ENCODE measurements at places on chromosomes 6 and 20.

- no peak overlapping the region for H3K4me3 ChIP-seq
- H3K27me3 ChIP-seq: no peaks in the 10 kb centered on the region
- no peaks in the 10 kb centered on the region for H3K4me1 ChIP-seq
- peaks cover 33% of the 10 kb centered on the region for H3K36me3 ChIP-seq
- DNase-seq: no peak
Measured at GRCh38 chr6:35842381-35842780, 37.2 kb downstream of the LHFPL5 start.

DNA sequence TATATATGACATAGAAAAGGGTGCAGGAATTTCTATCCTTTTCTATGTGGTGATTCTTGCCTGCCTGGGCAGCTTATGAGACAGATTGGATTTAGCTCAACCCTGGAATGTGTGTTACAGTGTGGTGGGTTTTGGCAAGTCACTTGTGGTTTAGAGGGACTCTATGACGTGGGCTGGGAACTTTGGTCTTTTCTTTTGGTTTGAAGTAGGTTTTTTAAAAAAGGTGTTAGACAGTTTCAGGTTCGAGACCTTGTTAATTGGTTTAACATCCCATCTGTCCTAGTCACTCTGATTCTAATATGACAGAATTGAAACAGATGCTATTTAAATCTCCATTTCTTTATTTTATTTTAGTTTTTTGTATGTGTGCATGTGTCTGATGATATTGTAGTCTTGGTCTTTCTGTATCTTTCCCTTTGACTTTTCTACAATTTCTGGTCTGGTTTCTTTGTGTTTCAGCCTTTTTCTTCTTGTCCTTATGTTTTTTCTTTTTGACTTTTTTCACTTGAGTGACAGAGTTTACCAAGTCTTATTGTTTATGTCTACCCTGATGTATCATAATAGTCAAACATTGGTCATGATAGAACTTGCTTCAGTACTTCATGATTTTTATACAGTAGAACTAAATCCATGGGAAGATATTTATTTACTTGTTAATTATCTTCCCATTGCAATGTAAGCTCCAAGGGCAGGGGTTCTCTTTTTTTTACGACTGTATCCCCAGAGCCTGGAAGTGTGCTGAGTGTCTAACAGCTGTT, 174.3 kb downstream of the CDKAL1 start:
- no peaks in the 10 kb centered on the region for H3K27me3 ChIP-seq
- peak; percentile 96 for DNase-seq
- peaks cover 5% of the 10 kb centered on the region for H3K4me1 ChIP-seq
- no peak overlapping the region for H3K4me3 ChIP-seq

- no peak for DNase-seq
- H3K27ac ChIP-seq: no peak overlapping the region
Measured at GRCh38 chr6:101348816-101349215, 44.7 kb upstream of the GRIK2 start.

GRCh38 chr6:15779726-15780125, 116.9 kb upstream of the DTNBP1 start:
- no peaks in the 10 kb centered on the region for H3K36me3 ChIP-seq
- no peak overlapping the region for H3K27ac ChIP-seq
- DNase-seq: no peak
- no peaks in the 10 kb centered on the region for H3K4me1 ChIP-seq

GRCh38 chr20:46610145-46610544, 41.1 kb downstream of the SLC13A3 start:
- no peak overlapping the region for H3K4me3 ChIP-seq
- no peaks in the 10 kb centered on the region for H3K4me1 ChIP-seq
- H3K27ac ChIP-seq: no peak overlapping the region

DNA sequence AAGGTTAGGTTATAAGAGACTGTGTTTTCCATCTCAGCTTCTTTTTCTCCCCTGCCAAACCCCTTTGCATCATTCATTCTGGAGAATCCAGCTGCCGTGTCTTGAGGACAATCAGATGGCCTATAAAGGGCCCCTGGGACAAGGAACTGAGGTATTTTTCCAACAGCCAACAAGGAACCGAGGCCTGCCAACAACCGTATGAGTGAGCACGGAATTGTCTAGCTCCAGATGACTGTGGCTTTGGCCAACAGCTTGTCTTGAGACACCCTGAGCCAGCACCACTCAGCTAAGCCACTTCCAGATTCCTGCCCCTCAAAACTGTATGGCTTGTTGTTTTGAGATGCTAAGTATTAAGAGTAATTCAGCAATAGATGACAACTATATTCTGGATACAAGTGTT, 433.7 kb upstream of the HSF2 start:
- no peak overlapping the region for H3K4me3 ChIP-seq
- H3K27ac ChIP-seq: no peak overlapping the region

GRCh38 chr6:106300944-106301343, 24.6 kb downstream of the ATG5 start:
- H3K4me1 ChIP-seq: no peaks in the 10 kb centered on the region
- peak; percentile 44 for DNase-seq
- H3K27ac ChIP-seq: no peak overlapping the region

- no peak overlapping the region for H3K27ac ChIP-seq
- H3K4me3 ChIP-seq: no peak overlapping the region
- H3K27me3 ChIP-seq: peaks cover 72% of the 10 kb centered on the region
- peaks cover 10% of the 10 kb centered on the region for H3K4me1 ChIP-seq
- DNase-seq: no peak
Measured at GRCh38 chr6:30073489-30074235, 1.9 kb downstream of the RNF39 start.

- H3K27ac ChIP-seq: no peak overlapping the region
- no peaks in the 10 kb centered on the region for H3K27me3 ChIP-seq
- DNase-seq: peak; percentile 21
- H3K36me3 ChIP-seq: no peaks in the 10 kb centered on the region
- H3K4me3 ChIP-seq: no peak overlapping the region
Measured at GRCh38 chr6:82554666-82555065, 191.0 kb downstream of the TPBG start.

DNA sequence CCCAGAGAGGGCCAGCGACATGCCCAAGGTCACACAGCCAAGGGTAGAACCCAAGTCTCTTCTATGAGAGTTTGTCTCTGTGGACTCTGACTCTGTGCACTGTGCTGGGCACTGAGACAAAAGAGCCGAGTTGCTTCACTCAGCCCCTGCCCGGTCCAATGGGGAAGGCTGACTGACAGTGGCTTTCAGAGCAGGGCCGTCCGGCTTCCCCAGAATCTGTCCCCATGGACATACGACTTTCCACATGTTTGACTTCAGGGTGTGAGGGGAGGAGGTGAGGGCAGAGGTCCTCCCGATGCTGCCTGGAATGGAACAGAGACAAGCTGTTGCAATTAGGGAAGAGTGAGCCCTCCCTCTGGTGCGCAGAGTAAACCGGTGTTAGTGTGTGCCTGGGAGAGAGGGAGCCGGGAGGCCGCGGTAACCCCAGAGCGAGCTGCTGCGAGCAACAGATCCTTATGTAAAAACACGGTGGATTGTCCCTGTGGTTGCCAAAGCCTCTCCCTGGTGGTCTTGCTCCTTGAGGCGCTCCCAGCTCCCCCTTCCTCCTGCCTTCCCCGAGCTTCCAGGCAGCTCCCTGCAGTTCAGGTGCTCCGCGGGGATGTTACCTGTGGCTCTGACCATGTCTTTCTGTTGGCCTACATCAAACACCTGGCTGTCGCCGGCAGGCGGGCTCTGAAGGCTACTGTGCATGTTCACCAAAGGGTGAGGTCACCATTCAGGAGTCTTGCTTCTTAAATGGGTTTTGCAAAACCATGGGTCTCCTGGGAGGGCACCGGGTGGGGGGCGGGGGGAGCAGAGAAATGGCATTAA, 672 bp downstream of the SIRPA start:
- H3K27me3 ChIP-seq: no peaks in the 10 kb centered on the region
- peak overlapping the region; percentile 51 for H3K27ac ChIP-seq
- peak overlapping the region; percentile 70 for H3K4me3 ChIP-seq
- H3K4me1 ChIP-seq: peaks cover 15% of the 10 kb centered on the region

All from astrocyte (in vitro differentiated cells and primary cell).